ENCODE measurements at places on chromosomes 4 and X. TPM values are rescaled to one million over a fixed set of nuclear protein-coding genes. Genes with fewer than 3 reads are reported as not detected.

- no peak for DNase-seq
Measured at GRCh38 chr4:112358952-112359749, 62.0 kb downstream of the ALPK1 start.

GRCh38 chr4:6986072-6986780 is 56.9 kb upstream of the TADA2B start:
- no peak for DNase-seq

- DNase-seq: peak; percentile 54
Measured at GRCh38 chrX:119273420-119274192, 37.5 kb downstream of the PGRMC1 start.

- no peak for DNase-seq
Measured at GRCh38 chr4:40251366-40251765, 54.5 kb downstream of the RHOH start.

DNA sequence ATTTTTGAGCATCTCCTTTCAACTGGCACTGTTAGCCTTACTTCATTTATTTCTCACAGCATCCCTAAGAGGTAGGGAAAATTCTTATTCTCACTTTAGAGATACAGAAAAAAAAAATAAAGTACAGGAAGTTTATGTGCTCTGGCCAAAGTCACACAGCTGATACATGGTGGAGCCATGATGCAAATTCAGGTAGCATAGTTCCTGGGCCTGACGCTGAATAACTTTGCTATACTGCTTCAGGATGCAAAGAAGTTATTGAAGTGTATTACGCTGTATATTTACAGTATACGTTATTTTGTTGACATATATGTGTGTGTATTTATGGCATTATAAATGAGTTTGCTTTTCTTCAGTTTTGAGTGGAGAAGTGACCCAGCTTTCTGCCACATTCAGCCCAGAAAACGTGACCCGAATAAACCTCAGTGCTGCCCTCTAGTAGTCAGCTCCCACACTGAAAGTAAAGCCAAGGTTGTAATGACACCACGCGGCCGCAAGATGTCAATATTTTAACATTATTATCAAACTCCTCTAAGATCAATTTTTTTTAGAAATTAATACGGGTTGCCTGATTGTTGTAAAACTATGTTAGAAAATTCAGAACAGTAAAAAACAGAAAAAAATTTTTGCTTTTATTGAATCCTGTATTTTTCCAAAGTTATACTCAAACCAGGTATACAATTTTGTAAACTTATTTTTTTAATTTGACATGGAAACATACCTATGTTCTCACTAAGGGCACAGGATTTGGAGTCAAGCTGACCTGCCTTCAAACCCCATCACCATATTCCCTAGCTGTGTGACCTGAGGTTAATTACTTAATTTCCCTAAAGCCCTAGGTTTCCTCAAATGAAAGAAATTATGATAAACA is 3.8 kb upstream of the GUCY2F start:
- no peak for DNase-seq

Gene ATP2B3
- total RNA-seq: not detected

- no peak for DNase-seq
Measured at GRCh38 chr4:91936311-91936710, 367.5 kb upstream of the GRID2 start.

Gene TLR3
- not detected for total RNA-seq

- DNase-seq: no peak
Measured at GRCh38 chrX:5726224-5726623, 502.4 kb downstream of the NLGN4X start.

DNA sequence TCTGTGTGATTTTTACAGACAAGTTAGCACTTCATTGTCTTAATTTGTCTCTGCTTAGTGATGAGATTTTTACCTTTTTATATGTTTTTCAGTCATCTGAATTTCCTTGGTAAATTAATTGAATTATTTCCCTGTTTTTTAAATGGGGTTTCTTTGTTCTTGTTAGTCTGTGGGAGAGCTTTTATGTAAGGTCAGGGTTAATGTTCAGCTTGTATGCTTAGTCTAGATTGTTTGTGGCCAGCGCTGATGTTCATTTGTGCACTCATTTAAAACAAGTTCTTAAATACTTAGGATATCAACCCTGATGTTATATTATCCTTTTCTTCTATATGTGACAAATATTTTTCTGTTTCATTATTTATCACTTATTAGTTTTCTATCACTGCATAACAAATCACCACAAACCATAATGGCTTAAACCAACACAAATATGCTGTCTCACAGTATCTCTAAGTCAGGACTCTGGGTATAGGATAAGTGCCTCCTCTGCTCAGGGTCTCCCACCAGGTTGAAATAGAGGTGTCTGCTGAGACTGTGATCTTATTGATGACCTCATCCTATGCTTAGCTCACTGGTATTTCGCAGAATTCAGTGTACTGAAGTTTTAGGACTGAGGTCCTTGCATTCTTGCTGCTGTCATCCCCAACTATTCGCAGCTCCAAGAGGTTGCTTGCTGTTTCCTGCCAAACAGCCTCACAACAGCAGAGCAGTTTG is 53.2 kb downstream of the ATP10D start:
- no peak for DNase-seq

- no peak for DNase-seq
Measured at GRCh38 chr4:108048157-108048556, 58.5 kb downstream of the HADH start.

Gene SPANXA2
- not detected for total RNA-seq

DNA sequence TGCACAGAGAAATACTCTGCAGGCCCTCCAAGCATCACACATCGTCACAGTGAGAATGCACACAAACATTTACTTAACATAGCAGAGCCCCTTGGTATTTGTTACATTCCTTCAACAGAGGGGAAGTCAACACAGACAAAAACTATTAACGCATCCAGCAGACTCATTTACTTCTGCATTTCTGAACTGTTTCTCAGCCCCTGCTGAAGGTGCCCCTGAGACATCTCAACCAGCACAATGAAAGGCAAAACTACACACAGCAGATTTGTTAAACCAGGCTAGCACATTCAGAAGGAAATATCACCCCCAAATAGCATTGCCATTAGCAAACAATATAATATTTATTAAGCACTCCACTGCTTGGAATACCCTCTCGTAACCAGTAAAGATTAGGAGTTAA is 367.0 kb downstream of the RAB28 start:
- DNase-seq: no peak

- peak; percentile 13 for DNase-seq
Measured at GRCh38 chrX:47958761-47959342, 44.9 kb downstream of the ZNF182 start.

DNA sequence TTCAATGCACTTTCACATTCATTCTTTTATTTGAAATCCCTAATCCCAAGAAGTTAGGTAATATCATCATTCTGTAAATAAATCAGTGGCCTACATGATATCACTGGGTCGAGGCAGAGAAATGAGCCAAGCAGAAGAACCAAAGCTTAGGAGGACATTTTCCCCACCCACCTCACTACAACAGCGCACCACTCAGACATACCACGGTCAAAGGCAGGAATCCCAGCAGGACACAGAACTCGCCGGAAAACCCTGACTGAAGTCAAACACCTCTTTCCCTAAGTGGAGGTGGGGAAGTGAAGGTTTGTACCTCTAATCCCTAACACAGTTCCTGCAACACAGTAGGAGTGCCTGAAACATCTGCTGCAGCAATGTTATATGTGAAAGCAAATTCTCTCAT is 21.5 kb downstream of the RELL1 start:
- no peak for DNase-seq

DNA sequence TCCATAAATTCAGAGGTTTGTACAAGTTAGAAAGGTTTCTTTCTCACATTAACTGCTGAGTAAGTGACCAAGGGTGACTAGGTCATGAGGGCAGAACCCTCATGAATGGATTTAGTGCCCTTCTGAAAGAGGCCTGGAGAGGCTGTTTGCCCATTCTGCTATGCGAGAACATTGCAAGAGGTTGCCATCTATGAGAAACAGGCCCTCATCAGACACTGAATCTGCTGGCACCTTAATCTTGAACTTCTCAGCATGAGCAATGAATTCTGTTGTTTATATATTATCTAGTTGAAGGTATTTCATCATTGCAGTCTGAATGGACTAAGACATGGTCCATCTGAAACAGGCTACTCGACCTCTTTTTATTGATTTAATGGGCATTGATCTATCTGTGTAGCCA is 96.2 kb upstream of the GPRIN3 start:
- no peak for DNase-seq

- no peak for DNase-seq
Measured at GRCh38 chr4:18242919-18243693, 221.6 kb upstream of the LCORL start.

GRCh38 chr4:27742816-27743215 is 882.2 kb downstream of the STIM2 start:
- DNase-seq: no peak

All from activated naive CD4-positive, alpha-beta T cell treated with anti-CD3 and anti-CD28 coated beads, Interleukin-2, amount 50 U/mL, for 72 hours (primary cell).